Stimulated activated CD8-positive, alpha-beta memory T cell treated with anti-CD3 and anti-CD28 coated beads, Interleukin-12 subunit alpha, Interleukin-12 subunit beta, amount 100 ng/mL, for 4 hours (primary cell): ENCODE measurements at places on chromosomes 5 and 9.

DNA sequence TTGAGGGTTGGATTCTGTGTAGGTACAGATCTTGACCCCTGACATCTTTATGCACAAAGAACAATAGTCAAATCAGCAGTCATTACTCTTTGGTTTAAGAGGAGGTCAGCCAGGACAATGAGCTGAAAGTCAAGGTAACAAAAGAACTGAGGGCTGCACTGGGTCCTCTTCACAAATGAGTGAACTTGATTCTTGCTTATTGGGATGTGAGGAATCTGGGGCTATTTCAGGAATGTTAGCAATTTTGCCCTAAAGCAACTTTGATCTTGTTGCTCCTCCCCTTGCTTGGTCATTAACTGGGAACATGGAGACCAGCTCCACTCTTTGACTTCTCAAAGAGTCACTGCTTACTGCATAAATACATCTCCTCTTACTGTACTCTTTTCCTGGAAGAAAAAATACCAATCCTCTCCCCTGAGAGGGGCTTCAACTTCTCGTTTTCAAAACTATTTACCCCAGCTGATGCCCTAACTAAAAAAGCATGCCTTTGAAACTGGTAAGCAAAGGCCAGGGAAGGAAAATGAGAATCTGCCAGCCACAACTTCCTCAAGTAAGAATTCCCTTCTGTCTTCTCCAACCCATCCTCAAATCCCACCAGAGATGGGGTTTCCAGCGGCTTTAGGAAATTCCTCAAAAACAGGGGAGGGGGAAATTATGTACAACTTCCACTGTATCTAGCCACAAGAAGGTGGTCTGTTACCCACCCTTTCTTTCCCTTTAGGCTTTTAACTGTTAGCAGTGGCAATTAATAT lies 368.3 kb downstream of the ENC1 start:
- no peak for DNase-seq

DNA sequence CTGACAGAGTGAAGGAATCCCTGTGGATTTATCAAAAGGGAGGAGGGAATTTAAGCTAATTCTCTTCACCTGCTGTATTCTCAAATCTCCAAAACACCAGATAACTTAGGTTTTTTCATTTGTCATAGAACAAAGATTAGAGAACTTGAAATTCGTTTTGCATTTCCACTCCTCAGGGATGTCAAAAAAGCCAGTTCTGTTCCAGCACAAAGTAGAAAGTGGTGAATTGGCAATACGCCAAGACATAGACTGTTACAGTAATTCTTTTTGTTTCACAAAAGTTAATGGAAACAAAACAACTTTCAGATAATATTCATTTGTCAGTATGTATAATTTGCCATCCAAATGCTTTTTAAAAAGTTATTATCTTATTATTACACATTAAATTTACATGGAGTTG lies 15.0 kb downstream of the S1PR3 start:
- no peak for DNase-seq

GRCh38 chr5:116754556-116754955 lies 179.9 kb upstream of the SEMA6A start:
- DNase-seq, result no peak

- no peak for DNase-seq
Measured at GRCh38 chr5:145246379-145246778, 588.8 kb downstream of the PRELID2 start.

- no peak for DNase-seq
Measured at GRCh38 chr5:158938200-158938599, 161.5 kb downstream of the EBF1 start.

- no peak for DNase-seq
Measured at GRCh38 chr9:7906783-7907550, 107.4 kb upstream of the DMAC1 start.

- DNase-seq, result no peak
Measured at GRCh38 chr9:3887786-3888496, 362.1 kb upstream of the RFX3 start.

DNA sequence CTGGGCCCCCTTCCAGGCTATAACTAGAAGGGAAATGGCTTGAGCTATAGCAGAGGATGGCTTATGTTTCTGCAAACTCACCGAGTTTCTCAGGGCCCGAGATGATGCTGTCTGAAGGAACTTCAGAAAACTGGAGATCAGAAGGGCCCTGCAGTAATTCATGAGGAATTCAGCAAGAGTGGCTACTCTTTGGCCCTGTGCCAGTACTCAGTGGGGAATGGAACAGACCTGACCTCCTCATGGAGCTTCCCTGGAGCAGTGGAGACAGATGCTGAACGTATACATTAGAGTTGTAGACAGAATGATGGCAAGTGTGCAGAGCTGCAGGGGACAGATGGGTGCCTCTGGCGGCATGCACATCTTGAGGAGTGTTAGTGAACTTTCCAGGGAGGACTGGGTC lies 17.3 kb upstream of the SMIM32 start:
- no peak for DNase-seq

GRCh38 chr5:35671541-35672295 lies 54.1 kb downstream of the SPEF2 start:
- DNase-seq, result no peak

DNA sequence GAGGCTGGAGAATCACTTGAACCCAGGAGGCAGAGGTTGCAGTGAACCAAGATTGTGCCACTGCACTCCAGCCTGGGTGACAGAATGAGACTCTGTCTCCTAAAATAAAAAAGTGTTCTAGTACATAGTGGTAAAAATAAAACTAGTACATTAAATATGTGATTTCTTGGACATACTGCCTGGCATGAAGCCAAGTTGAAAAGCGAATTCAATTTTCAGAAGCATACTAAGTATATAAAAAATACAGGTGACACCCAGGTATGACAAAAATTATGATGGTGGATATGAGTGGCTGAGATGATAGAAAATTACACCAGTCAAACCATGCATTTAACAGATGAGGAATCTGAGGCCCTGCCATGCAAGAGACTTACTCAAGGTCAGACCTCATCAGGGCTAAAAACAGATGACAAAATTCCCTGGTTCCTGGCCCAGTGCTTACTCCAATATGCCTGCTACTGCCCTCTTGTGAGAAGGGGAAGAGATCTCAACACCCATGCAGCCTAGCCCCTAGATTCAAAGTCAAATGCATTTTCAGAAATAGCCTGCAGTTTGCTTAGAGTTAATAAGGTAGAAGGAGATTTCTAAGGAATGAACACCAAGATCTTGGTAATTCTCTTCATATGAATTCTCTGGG lies 46.6 kb upstream of the GNPDA1 start:
- DNase-seq, result no peak

DNA sequence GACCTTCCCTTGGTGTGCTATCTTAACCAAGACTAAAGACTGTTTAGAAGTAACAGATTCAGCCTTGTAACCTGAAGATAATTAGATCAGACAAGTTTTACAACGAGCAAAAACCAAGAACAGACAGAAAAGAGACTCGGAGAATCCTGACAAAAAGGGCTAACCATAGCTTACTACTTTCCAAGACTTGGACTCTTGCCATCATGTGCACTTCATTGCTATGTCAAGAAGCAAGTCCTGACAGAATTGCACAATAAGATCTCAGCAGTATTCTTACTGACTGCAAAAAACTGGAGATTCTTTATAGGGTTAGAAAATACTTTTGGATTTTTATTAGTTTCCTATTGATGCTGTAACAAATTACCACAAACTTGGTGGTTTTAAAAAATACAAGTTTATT lies 1539.0 kb upstream of the NUDT12 start:
- DNase-seq, result no peak

DNA sequence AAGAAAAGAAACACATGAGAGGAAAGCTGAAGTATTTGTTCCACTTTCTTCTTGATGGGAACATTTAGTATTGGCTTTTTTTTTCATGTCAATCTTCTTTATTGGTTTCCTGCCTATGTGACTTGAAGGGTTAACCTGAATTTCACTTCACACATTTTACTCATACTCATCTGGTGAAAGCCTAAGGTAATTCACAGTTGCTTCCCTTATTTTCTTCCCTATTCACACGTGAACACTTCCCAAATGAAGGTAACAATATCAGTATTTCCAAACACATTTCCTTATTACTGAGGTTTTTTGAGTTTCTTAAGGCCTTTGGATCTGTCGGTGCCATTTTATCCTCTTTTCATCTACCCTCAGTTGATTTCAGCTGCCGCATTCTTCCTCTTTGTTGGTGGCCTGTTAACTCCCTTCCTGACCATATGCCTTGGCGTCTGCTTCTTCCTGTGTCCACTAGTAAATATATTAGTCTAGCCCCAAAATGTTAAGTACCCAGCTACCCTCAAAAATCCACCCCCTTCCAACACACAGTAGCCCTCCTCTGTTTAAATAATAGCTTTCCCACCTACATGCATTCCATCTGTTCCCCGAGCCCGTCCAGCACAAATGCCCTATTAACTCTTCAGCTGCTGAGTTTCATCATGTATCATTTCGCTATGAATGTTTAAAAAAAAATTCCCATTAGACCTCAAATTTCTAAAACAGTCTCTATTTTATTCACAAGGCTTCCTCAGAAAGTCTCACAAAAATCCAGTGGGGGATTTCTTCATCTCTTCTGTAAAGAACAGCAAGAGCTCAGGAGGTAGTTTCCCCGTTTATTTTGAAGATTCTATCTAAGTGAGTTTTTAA lies 97.3 kb downstream of the USP20 start:
- DNase-seq, result no peak

- no peak for DNase-seq
Measured at GRCh38 chr9:129309041-129309430, 131.0 kb upstream of the IER5L start.

- no peak for DNase-seq
Measured at GRCh38 chr5:89457411-89458331, 574.7 kb upstream of the MEF2C start.

DNA sequence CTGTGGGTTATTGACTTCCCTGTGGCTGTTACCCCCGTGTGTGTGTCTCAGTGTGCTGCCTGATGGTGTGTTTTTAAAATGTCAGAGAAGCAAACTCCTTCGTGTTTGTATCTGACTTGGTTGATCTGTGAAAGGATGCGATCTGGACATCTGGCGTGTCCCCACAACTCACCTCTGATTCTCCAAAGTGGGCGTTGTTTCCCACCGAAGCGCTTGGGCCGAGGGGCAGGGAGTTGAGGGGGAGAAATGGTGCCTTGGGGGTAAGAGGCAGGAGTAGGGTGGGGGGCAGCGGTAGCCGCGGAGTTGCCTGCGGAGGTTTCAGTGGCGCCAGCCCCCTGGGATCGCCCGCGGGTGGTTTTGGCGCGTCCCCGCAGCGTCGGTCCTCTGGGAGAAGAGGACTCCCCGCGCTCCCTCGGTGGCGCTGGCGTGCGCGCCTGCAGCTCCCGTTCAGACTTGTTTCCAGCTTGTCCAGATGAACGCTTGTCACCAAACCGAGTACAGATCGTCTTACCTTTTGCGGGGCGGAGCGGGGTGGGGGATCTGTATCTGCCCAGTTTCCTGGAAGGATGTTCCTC lies 1.1 kb downstream of the MAST4 start:
- no peak for DNase-seq

GRCh38 chr5:33891788-33892619 lies at the start of gene ADAMTS12:
Gene ADAMTS12, minus strand, starts transcription at chr5:33891990. Its CDS starts 134 bp downstream, at chr5:33891856.
- no peak for DNase-seq

GRCh38 chr5:177466861-177467260 lies 6.6 kb downstream of the DBN1 start:
- DNase-seq, result no peak

DNA sequence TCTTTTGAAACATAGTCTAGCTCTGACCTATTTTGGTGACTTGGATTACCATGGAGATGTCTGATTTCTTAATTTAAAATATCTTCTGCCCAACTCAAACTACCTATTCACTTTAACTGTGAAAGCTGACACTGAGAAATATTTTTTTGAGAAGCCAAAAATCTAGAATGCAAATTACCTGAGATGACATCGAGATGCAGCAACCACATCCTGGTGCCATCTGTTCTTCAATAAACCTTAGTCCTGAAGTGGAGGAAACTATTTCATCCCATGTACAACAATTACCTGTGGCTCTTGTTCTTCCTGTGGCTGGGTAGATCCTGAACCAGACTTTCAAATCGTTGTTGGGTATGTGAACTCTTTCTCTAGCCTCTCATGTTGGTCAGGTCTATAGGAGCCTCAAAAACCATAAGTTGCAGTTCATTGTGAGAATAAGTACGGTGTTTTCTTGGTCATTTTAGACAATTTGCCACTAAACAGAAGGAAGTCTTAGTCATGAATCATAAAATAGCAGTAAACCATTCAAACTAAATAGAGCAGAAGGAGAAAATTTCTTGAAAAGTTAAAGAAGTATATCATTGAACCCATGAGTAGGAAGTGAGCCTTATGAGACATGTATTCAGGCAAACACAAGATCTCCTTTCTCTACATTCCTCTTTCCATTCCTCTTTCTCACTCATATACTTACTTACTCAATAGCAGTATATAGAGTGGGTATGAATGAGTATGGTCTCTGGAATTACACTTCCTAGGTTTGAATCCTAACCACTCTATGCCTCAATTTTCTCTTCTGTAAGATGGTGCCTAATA lies 176.0 kb downstream of the HMHB1 start:
- DNase-seq, result no peak

DNA sequence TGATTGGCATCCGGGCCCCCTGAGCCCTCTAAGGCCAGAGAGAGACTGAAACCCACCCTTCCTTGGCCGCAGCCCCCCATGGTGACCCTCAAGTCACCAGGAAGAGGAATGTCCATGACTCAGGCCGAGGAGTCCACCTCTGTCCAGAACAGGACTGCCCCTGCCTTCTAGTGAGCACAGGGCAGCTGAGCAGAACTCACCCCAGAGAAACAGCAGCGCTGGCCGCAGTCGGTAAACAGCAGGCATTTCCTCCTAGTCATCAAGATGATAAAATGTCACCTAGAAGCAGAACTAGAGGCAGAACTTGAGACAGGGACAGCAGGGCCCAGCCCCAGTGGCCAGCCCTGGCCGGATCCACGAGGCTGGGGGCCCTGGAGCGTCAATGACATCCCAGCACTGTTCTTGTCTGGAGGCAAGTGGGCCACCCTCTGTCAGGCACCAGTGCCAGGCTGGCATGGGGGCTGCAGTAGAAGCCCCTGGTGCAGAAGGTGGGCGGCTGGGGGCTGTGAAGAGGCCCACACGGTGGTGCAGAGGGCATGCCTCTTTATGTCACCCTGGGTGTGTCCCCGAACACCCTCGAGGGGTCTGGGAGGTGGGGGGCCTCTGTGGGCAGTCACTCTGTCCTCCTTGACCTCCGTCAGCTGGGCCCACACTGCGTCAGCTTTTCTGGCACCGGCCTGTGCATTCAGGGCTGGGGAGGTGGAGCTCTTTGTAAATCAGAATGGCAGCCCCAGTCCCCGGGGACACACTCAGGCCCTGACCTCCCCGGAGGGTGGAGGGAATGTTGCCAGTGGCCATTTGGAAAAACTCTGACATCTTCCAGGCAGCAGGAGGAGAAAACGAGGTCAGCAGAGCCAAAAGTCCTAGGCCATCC lies 83.0 kb downstream of the NTNG2 start:
- DNase-seq, result no peak

- no peak for DNase-seq
Measured at GRCh38 chr9:126777733-126778132, 27.1 kb upstream of the ZBTB43 start.

DNA sequence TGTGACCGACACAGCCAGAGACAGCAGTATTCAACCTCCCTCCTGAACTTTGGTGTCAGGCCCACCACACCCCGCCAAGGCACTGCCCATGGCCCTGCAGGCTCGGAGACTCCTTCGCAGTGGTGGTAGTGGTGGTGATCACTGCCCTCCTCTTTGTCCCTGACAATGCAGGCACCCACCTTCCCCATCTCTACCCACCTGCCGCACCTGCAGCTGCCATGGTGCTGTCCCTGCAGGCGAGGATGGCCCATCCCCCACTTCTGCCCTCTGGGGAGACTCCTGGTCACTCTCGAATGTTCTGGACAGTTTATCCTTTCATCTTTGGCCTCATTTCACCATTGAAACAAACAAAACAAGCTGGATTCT lies 4.4 kb upstream of the IL4 start:
- DNase-seq, result no peak

- peak; percentile 32 for DNase-seq
Measured at GRCh38 chr5:139294374-139295165, 1.0 kb downstream of the MATR3 start.
